ENCODE measurements at places on chromosomes 1 and 21. TPM values are rescaled to one million over a fixed set of nuclear protein-coding genes. Genes with fewer than 3 reads are reported as not detected.

GRCh38 chr1:111512931-111513330 lies 9.5 kb upstream of the ADORA3 start:
- no peak for DNase-seq

- DNase-seq = peak; percentile 80
These were observed 470 bp downstream of the RPRD2 start for GRCh38 chr1:150364231-150365003.

- no peak for DNase-seq
These were observed 17.7 kb downstream of the CBR1 start for GRCh38 chr21:36087362-36088138.

PODN gene
- not detected for total RNA-seq

PKP1 gene
- total RNA-seq = not detected

DNA sequence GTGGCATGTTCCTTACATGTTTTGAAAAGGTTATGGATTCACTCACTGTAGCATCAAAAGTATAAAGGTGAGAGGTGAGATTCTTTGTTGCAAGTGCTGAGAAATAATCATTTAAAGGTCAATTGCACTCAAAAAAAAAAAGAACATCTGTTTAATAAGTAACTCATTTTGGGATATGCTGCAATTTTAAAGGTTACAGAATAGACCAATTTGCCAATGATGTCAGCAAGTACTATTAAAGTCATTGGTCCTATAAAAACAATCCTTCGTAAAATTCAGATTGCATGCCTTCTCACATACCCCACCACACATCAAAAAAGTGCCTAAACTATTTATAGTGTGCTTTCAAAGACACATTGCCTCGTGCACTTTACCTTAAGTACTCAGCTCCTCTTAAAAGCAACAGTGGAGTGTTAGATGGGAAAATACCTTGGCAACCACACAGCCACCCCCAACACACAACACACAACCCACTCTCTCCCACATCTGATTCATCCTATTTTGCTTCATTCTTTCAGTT lies 218.2 kb upstream of the ADGRL2 start:
- DNase-seq = no peak

DNA sequence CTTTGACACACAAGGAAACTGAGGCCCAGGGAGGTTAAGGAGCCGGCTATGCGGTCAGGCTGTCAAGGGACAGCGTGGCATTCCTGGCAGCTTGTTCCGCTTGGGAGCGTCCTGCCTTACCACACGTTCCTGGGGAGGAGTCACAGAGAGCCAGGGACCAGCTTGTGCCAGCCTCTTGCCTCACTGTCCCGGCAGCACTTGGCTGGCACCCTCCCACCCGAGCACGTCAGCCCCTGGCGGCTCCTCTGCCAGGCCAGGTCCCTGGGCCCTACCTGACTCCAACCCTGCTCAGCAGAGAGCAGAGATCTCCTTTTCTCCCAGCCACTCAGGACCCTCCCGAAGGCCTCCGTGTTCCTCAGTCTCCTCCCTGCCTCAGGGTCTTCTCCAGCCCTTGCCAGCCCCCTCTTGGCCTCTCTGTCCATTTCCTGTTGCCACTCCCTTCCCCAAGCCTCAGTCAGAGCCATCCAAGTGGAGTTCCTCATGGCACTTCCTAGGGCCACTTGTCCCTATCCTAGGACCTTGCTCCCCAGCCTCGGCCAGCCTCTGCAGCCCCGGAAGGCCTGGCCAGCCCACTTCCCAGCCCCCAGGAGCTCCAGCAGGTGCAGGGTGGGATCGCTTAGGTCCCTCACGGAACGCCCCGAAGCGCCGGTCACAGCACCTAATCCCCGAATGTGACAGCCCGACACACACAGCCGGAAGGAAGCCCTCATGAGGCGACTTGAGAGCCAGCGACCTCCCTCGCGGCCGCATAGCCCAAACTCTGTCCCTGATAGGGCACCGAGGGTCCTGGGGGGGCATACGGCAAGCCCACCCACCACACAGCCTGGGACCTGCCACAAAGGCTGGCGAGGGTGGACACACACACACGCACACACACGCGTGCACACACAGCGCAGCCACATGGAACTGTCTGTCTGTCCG lies 130.3 kb downstream of the CASZ1 start:
- no peak for DNase-seq

GRCh38 chr1:183546427-183546826 lies 43.8 kb downstream of the NCF2 start:
- no peak for DNase-seq

- no peak for DNase-seq
These were observed 146 bp upstream of the ZNF362 start for GRCh38 chr1:33256221-33256470.

GRCh38 chr1:205518661-205519540 lies 14.4 kb downstream of the CDK18 start:
- no peak for DNase-seq

GRCh38 chr1:40648928-40649591 lies 16.4 kb downstream of the RIMS3 start:
- no peak for DNase-seq

TEDDM1 gene
- total RNA-seq = not detected

DNA sequence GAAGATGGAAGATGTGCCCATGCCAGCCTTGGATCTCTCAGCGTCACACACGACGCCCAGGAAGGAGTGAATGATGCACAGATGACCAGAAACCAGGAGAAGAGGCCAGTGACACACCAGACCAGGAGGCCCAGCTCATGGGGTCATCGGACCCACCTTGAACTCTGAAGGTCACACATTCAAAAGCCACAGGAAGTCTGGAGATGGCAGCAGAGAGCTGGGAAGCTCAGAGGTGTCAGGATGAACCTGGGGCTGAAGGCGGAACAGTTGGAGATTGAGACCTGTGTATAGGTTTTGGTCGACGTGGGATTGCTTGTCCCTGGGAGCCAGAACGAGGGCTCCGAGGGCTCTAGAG lies 43.6 kb downstream of the SLC19A1 start:
- no peak for DNase-seq

DNA sequence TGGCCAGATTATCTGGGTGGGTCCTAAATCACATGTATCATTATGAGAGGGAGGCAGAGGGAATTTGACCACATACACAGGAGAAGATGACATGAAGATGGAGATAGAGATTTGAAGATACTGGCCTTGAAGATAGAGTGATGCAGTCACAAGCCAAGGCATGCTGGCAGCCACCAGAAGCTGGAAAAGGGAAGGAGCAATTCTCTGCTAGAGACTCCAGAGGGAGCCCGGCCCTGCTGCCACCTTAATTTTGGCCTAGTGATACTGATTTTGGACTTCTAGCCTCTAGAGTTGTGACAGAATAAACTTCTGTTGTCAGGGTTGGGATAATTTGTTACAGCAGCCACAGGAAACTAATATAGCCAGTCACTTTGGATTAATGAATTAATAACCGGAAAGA lies 2.2 kb upstream of the PRDM2 start:
- DNase-seq = peak; percentile 14

C1orf56 gene
- total RNA-seq = 1.3 TPM

GRCh38 chr1:89065079-89065868 lies at the start of gene GBP1:
TSS of gene GBP1 (minus strand) at chr1:89065208. CDS start at chr1:89063234, 1,974 bp downstream.
- DNase-seq = peak; percentile 52

GRCh38 chr1:205883792-205884191 lies 33.9 kb upstream of the PM20D1 start:
- no peak for DNase-seq

DNA sequence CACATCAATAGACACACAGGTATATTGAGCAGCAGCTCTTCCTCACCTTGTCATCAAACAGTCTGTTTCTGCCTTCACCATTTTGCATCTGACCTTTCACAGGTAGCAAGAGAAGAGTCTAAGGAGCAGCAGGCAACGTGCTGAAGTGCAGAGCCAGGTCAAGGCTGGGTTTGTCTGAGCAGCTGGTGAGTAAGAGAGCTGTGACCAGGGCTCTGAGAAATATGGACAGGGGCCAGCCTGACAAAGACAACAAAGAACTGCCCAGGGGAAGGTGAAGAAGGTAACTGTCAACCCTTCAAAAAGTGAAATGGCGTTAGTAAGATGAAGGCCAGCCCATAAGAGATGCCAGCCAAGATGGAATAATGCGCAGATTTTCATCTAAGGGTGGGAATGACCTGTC lies 58.9 kb upstream of the LRRC8D start:
- no peak for DNase-seq

DNA sequence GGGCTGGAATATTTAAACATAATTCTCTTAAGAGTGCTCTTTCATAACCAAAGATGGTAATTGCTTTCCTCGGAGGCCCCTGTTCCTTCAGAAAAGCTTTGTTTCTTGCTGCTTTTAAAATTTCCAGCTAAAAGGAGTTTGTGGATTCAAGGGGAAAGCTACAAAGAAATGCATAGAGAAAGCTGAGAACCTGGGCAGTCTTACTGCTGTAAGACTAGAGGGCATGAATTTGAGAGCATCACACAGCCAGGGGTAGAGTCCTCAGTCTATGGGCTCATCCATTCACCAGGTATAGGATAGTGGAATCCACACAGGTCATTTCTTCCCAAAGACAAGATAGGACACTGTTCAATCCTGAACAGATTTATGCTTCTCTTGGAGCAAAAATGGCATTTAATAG lies 186.3 kb upstream of the PLD5 start:
- no peak for DNase-seq

SELE gene
- total RNA-seq = not detected

GRCh38 chr1:77847621-77848080 lies 40.8 kb upstream of the NEXN start:
- DNase-seq = no peak

DNA sequence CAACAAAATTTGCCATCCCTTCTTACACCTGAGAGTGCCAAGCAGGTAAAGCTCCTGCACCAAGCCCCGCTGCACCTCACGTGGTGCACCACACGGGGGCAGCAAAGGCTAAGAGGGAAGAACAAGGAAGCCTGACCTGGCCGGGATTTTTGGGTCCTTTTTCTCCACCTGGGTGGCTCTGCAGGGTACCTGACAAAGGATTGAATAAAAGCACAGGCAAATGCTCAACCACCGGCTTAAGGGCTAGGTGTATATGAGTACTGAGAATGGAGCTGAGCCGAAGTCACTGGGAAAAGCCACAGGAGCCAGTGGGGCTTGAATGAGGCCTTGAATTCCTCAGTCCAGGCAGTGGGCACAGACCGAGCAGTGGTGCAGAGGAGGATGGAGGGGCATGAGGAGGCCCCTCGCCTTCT lies 36.4 kb downstream of the ZNF697 start:
- peak; percentile 70 for DNase-seq
